ENCODE measurements at places on chromosomes 1 and 21.

DNA sequence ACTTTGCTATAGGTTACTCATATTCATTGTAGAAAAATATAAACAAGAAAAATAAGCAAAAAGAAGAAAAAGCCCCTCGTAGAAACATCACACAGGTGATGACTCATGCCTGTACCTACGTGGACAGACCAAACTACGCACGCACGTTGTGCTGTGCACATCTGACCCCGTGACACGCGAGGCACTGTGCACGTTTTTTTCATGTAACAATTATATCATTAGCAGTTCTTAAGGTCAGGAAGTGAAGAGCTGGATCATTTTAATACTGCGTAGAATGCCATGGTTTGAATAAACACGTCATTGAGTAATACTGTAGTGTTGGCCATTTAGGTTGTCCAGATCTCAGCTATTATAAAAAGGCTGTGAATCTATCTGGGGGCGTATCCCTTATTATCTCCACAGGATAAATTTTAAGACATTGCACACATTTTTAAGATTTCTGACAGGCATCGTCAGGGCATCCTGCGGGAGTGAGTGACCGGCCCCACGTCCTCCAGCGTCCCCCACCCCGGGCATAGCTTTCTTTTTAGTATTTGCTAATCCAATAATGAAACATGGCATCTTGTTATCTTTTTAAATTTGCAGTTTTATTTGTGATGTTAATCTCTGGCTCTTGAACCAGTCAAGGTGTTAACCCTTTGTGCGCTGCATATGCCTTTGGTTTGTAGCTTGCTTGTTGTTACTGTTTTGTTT lies 23.4 kb upstream of the ADARB1 start:
- no peak for DNase-seq

- DNase-seq = no peak
Observed at GRCh38 chr1:174337000-174337681, 110.6 kb upstream of the GPR52 start.

- no peak for DNase-seq
Observed at GRCh38 chr1:5235355-5235899, 581.0 kb downstream of the AJAP1 start.

DNA sequence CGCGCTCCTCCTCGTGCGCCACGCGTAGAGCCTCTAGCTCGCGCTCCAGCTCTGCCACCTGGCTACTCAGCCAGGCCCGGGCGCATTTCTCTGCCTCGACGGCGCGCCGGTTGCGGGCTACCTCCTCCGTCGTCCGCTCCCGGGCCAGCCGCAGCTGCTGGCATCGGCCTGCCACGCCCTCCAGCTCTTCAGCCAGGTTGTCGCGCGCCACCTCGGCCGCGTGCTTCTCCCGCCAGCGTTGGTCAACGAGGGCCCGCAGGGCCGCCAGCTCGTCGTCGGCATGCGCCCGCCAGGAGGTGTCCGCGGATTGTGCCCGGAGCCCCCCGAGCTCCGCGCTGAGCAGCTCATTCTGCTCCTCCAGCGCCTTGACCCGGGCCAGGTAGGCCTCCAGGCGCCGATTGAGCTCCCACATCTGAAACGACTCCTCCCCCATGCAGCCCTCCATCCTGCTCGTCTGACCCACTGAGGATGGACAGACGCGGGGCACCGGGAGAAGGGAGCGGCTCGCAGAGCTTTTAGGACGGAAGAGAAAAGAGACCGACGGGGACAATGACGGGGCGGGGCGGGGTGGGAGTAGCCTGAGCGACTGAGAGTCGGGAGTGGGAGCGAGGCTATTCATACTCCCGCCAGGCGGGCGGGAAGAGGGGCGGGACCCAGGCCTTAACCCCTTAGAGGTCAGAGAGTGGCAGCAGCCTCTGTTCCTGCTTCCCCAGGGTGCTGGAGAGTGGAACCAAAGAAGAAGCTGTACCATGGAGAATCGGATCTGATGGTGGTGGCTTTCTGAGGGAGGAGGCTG lies at the start of gene NES:
NES (minus strand) TSS at position 588 of the 796 bp plus-strand sequence; CDS start at position 445, 143 bp downstream.
- no peak for DNase-seq

DNA sequence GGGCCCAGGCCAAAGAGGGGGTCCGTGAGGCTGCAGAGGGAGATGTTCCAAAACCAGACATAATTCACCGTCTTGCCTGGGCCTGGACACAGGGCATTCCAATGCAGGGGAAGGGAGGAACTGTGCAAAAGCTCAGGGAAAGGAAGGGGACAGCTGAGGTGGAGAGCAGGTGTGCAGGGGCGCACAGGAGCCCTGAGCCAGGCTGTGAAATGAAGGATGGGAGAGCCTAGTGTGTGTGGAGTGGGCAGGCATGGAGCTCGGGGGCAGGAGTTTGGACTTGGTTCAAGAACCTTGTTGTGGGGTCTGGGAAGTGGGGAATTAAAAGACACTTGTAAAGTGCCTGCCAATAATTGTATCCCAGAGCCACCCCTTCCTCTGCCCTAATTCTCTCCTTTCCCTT lies 2.3 kb downstream of the TNNI1 start:
- DNase-seq = no peak

DNA sequence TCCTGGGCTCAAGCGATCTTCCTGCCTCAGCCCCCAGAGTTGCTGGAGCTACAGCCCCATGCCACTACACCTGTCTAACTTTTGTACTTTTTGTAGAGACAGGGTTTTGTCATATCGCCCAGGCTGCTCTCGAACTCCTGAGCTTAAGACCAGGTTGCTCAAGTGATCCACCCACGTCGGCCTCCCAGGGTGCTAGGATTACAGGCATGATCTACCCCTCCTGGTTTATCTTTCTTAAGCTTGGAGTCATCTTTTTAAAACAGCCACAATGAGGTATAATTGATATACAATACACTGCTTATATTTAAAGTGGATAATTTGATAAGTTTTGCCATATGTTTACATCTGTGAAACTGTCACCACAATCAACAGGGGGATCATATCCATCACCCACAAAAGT lies 25.4 kb upstream of the WDR26 start:
- no peak for DNase-seq

- DNase-seq = no peak
Observed at GRCh38 chr1:171716616-171717015, 25.2 kb downstream of the VAMP4 start.

- no peak for DNase-seq
Observed at GRCh38 chr1:55572878-55573734, 357.9 kb upstream of the USP24 start.

- no peak for DNase-seq
Observed at GRCh38 chr1:211377539-211378450, 51.2 kb downstream of the TRAF5 start.

GRCh38 chr1:174800216-174800851 lies 199.4 kb upstream of the CACYBP start:
- no peak for DNase-seq

- no peak for DNase-seq
Observed at GRCh38 chr1:155002464-155003226, at the start of gene ZBTB7B. Gene ZBTB7B, plus strand, starts transcription at chr1:155002802. Its CDS starts 11,859 bp downstream, at chr1:155014661.

GRCh38 chr21:17796037-17796403 lies 23.1 kb downstream of the C21orf91 start:
- DNase-seq = no peak

GRCh38 chr1:16022393-16022792 lies 557 bp downstream of the CLCNKA start:
- no peak for DNase-seq

GRCh38 chr1:198153804-198154203 lies 3.0 kb upstream of the NEK7 start:
- no peak for DNase-seq

DNA sequence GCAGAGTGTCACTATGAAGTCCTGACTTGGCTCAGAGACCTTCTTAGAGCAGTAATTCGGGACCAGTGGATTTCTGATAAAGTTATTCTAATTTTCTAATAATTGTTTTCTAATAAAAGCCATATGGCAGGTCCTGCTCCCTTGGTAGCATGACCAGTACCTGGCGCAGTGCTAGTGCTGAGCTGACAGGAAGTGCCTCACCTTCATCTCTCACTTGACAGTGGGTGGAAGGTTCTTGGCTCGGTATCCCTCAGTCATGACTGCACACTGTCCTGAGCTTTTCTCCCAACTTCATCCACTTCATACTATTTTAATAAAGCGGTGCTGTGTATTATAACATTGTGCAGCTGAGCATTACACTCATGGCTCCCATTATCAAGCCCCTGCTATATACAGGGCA lies 14.1 kb downstream of the VANGL1 start:
- no peak for DNase-seq

DNA sequence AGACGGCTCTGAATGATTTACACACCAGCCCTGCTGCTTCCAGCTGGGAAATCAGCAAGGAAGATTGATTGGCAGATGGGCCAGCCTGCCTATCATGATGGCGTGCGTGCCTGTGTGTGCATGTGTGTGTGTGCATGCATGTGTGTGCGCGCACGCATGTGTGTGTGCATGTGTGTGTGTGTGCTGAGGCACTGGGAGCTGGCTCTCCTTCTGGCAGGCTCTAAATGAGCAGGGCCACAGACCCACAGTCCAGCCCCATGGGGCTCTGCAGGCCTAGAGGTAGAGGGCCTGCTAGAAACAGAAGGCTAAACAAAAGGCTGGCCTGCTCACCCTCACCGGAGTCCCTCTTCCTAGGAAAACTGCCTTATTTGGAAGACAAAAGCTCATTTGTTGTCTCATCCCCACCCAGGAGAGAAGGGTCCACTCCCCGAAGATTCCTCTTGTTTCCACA lies 6.0 kb downstream of the KLHDC8A start:
- no peak for DNase-seq

DNA sequence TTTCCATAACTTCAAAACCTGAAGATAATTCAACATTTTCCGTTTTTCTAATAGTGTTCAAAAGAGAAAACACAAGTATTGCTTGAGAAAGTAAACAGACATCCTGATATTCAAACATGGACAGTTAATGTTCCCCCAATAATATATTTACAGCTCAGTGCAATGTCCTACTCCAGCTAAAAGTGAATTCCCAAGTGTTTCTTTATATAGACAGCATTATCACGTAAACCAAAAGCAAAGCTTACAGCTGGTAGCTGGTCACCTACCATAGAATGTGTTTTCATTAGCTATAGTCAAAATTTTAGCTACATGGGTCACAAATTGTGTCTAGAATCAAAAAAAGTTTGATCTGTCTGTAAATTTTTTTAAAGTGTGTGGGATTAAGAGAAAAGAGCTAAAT lies 34.9 kb downstream of the WLS start:
- no peak for DNase-seq

DNA sequence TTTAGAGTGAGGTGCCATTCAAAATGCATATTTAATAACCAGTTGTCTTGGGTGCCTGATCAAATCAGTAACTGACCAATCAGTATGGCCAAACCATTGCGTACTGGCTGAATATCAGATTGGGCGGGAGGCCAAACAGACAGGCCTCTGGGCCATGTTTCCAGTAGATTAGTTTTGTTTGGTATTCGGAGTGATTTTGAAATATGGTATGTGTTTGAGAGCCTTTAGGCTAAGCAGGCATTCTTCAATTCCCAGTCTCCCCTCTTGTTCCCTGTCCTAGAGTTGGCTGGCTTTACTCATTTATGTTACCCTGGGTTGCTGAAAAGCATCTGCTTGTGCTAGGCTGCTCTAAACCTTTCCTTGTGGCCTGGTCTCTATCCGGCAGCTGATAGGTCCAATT lies 80.1 kb downstream of the BACH1 start:
- no peak for DNase-seq

DNA sequence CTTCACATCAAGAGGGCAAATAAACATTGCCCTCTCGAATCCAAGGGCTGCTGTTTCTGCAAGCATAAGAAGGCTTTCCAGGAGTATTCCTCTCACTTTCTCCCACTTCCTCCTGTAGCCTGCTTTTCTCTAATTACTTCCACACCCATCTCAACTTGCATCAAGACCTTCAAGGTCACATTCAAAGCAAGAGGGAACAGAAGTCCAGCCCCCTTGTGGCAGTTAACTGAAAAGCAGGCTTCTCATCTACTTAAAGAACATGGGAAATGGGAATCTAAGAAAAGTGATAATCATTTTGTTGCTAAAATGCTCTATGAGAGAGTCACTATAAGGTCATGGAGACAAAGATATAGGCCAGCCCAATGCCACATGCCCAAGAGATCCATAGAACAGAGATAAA lies 874.4 kb downstream of the KCNT2 start:
- no peak for DNase-seq

DNA sequence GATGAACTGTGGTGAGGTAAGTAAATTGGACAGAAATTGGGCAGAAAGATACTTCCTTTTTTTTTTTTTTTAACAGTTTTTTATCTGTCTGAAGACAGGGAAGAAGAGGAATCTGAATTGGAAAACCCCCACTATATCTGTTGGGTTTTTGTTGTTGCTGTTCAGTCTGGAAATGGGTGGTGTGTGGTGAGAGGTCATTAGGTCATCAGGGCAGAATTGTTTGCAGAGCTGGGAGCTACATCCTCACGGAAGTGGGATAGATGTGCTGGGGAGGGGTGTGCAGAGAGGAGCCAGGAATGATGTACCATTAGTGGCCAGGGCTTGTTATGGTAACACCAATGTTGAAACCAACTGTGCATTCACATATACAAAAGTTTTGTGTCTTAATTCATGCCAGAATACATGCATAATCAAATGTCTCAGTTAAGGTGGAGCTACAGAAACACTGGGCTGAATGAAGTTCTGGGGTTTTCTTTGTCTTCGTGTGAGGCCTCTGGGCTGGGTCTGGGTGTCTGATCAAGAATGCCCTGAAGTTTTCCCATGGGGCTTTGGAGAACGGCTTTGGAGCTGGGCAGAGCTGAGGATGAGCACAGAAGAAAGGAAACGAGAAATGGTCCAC lies 12.4 kb downstream of the USP25 start:
- DNase-seq = no peak

DNA sequence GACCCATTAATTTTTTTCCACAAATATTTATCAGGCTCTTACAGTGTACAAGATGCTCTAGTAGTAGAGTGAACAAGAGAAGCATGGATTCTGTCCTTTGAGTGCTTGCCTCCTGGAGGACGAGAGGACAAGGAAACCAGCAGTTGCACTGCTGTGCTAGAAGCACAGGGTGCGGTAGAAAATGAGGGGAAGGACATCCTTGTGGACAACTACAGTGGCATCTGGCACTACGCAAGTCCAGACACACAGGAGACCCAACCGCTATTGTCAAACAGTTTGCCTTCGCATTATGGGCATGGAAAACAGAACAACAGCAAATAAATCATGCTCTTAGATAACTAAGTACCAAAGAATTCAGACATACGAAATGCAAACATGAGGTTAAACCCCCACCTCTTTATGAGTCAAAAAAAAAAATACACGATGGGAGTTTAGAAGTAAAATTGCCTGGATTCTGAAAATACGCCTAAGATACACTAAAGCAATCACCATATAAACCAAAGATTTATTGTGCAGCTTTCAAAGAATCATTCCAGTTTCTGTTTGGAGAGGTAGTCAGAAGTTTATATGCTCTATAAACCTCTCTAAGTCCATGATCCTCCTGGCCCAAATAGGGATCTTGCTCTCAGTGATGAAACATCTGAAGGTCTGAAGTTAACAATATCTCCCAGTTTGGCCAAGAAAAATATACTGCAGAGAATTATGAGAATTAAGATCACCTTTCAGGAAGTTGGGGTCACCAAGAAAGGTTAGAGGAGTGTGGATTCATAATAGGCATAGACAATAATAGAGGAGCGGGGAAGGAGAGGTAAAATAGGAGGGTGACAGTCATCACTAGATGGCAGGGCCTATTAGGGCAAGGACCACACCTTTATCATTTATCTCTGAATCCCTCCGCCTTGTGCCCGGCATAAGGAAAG lies 307.8 kb downstream of the NFIA start:
- no peak for DNase-seq
